ENCODE measurements at places on chromosomes 11 and 22. TPM values are rescaled to one million over a fixed set of nuclear protein-coding genes. Genes with fewer than 3 reads are reported as not detected.

Gene CYP2D6
- polyA plus RNA-seq, result 1.2 TPM

Gene ZNF280B
- 5.5 TPM for polyA plus RNA-seq

- no peak for DNase-seq
Measured at GRCh38 chr11:12489246-12489772, 111.9 kb downstream of the PARVA start.

Gene LYVE1
- not detected for polyA plus RNA-seq

Gene DNAJB13
- 0.50 TPM for polyA plus RNA-seq

- peak; percentile 73 for DNase-seq
Measured at GRCh38 chr11:68840661-68841653, 759 bp downstream of the CPT1A start.

Gene FZD4
- polyA plus RNA-seq, result 1.4 TPM

Gene CD3D
- polyA plus RNA-seq, result not detected

DNA sequence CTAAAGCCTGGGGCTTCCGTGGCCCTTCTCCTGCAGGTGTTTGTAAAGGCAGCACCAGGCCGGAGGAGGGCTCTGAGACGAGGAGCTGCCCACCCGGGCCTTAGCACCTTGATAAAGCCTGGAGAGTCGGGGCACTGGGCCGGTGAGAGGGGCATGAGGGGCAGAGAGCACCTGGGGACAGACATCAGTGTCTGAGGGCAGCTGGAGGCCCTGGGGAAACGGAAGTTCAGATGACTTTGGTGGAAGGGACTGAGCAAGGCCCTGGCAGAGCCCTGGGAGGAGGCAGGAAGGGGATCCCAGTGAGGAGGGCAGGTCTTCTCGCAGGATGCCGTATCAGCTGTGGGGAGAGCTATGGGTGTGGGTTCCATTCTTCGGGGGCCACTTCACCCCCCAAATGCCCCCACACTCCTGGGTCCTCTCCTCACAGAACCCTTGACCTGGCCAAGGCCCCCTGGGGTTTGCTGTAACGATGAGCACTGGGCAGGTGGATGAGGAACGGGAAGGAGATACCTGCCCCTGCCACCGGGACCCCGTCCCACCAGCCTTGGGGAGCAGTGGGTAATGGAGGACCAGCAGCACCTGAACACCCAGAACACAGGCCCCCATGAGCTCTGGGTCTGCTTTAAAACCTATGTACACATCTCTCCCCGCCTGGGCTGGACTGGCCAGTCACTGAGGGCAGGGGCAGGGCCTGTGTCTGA lies 7.4 kb downstream of the C1QTNF6 start:
- DNase-seq, result no peak

Gene CST6
- 9.9 TPM for polyA plus RNA-seq

Gene SORL1
- 23.0 TPM for polyA plus RNA-seq

GRCh38 chr11:1372660-1373059 lies 17.1 kb upstream of the BRSK2 start:
- no peak for DNase-seq

DNA sequence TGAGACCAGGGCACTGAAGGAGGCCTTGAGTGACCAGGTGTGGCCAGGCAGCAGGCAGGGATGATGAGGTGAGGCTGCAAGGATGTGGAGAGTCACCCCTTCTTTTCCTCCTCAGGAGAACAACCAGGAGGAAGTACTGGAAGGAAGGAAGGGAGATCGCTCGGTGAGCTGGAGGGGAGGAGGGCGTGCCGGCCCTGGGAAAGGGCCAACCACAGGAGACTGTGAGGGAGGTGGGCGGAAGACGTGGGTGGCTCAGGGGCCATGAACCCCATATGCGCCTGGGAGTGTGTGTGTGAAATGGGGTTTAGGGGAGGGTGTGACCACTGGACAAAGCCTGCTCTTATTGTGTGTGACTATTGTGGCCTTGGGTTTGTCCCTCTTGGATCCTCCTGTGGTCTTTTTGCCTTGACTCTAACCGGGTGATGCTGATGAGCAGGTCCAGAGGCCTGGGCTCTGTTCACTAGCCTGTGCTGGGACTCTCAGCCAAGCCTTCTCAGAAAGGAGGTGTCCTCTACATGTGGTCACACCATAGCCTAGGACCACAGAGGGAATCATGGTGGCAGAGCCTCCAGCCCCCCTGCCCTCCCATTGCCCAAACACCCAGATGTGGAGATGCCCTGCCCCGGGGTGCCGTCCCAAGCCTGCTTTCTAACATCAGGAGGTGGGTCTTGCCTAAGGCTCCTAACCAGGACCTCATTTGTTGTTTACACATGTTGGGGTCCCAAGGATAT lies 41.3 kb upstream of the TUB start:
- DNase-seq, result no peak

- DNase-seq, result no peak
Measured at GRCh38 chr11:109731451-109731850, 309.5 kb downstream of the C11orf87 start.

- DNase-seq, result no peak
Measured at GRCh38 chr11:18145025-18145424, 12.7 kb downstream of the MRGPRX3 start.

Gene TYR
- 0.08 TPM for polyA plus RNA-seq

GRCh38 chr11:77236901-77237300 lies 64.6 kb downstream of the GDPD4 start:
- no peak for DNase-seq

Gene OR5B21
- polyA plus RNA-seq, result not detected

DNA sequence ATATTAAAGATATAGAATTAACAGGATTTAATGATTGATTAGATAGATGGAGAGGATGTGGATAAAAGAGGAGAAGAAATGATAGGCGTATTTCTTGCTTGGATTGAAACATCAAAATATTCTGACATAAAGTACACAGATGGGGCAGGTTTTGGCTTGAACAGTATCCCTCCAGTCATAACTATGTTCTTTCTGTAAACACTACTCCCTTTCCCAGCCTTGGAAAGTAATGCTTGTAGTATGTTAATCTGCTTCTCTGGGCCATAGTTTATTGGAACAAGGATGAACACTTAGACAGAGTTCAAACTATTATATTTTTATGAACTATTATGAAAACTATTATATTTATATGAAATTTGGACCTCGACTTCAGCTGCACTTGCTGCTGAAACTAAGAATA lies 419.2 kb downstream of the AASDHPPT start:
- DNase-seq, result no peak

Gene LDHAL6A
- polyA plus RNA-seq, result 0.10 TPM

DNA sequence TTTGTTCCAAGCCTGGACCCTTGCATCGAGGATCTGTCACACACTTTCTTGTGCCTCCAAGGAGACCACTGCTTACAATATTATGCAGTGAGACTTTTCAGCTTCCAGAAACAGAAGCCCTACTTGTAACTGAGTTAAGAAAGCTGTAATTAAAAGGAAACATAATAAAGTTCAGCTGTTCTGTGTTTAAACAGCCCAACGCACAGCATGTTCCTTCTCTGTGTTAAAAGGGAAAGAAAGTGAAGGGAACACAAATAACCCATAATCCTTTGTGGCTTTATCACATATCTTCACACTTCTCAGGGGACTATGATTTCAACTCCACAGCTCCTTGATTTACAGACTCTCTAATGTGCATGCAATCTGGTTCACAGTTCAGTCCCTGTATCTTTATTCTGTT lies 200.3 kb upstream of the MTNR1B start:
- DNase-seq, result no peak

DNA sequence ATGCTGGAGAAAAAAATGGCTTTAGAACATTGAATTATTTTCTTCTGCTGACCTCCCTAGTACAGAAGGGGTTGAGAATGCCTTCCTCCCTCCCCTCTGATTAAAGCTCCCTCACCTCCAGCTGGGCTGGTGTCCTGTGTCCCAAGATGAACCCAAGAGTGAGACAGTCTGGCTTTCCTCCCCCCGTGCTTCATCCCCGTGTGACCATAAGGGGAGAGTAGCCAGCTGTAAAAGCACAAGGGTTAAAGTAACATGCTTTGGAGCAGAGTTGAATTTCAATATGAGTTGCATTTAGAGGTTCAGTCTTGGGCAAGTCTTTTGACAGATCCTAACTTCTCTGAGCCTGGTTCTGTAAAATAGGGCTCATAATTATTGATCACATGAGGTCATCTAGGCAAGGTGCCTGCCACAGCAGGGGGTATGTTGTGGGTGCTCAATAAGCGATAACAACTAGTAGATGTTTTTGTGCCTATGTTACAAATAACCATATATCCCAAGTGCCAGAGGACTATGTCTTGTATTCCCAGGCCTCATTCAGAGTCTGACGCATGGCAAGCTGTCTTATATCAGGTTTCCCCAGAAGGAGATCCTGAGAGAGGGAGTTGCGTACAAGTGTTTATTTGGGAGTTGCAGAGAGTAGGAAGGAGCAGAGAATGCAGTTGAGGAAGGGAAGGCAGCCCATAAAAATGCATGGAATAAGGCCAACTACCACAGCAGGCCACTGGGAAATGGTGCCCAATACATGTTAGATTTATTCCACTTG lies 4.1 kb downstream of the PRG2 start:
- DNase-seq, result no peak
